Aorta (tissue), 5 donors: ENCODE measurements at places on chromosomes 16 and 17.

- DNase-seq, result no peak
These were observed 39.8 kb upstream of the KDM6B start for GRCh38 chr17:7794075-7794663.

DNA sequence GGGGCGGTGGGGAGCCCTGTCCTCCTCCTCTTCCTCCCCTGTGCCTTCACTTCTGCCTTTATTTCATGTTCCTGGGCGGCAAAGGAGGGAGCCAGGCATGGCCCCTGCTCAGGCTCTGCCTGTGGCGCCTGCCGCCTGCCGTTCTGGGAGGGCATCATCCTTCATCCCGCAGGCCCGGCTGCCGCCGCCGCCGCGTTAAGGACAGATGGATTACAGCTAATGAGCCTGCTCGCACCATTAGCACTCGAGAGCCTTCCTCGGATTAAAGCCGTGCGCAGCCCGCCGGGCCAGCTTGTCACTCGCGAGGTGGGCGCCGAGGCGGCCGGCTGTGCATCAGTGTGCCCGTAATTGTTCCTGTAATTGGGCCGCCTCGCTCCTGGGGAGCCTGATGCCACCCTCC, 127.7 kb upstream of the GSE1 start:
- no peak for DNase-seq

DNA sequence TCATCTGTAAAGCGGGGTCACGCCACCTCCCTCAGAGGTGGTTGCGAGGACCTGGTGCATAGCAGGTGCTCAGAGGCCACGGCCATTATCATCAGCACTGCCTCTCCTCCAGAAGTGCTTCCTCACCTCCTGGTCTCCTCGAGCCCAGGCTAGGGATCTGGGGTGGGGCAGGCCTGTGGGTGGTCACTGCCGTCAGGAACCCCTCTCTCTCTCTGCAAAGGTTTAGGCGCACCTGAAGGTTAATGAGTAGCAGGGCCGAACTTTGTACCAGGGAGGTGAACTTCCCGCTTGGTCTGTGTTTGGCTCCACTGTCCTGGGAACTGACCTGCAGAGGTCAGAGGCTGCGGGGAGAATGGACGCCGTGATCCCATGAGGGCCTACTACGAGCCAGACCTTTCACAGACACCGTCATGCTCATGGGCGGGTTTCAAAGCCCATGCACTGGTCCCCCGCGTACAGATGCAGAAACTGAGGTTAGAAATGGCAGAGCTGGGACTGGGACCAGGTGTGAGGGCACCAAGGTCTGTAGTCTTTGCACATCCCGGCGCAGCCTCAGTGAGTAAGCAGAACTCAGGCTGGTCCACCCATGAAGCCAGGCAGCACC, 13.8 kb downstream of the JUP start:
- DNase-seq, result no peak

GRCh38 chr16:1850981-1851380, 21.0 kb downstream of the MEIOB start:
- no peak for DNase-seq

DNA sequence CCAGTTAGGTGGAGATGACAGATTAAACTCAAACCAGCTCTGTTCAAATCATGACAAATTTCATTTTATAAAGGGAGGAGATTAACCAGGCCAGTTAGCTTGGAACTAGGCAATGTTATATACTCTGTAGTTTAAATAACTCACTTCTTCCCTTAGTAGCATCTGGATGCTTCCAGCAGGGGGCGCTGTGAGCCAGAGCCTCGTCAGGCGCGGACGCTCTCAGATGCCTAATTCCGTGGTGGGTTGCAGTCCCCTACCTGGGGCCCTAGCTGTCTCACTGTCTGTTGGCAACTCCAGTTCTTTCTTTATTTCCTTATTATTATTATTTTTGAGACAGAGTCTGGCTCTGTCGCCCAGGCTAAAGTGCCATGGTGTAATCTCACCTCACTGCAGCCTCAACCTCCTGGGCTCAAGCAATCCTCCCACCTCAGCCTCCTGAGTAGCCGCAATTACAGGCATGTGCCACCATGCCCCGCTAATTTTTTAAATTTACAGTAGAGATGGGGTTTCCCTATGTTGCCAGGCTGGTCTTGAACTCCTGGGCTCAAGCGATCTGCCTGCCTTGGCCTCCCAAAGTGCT, 17.3 kb upstream of the WFDC1 start:
- DNase-seq, result peak; percentile 68

DNA sequence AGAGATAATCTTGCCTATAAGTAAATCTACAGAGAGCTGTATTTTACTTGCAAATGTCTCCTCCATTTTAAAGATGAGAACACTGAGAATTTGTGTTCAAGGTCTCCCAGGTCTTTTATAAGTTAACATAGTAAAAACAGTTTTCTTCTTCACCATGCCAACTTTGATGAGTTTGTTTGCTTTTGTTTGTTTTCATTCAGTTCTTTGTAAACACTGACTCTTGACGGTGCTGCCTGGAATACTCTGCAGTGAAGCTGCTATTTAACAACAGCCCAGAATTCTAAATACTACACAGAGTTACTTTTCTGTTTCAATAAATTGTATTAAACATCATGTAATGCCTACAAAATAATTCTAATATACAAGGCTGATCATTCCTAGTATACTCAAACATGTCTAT, 41.4 kb upstream of the PITPNM3 start:
- no peak for DNase-seq
